Forelimb muscle (tissue), 1 donor: ENCODE measurements at places on chromosomes 6 and 20. TPM values are rescaled to one million over a fixed set of nuclear protein-coding genes. Genes with fewer than 3 reads are reported as not detected.

The FILIP1 gene
- 57.6 TPM for polyA plus RNA-seq

The RIN2 gene
- polyA plus RNA-seq: 19.9 TPM

The MOXD1 gene
- 2.8 TPM for polyA plus RNA-seq

The SAMD5 gene
- 1.7 TPM for polyA plus RNA-seq

DNA sequence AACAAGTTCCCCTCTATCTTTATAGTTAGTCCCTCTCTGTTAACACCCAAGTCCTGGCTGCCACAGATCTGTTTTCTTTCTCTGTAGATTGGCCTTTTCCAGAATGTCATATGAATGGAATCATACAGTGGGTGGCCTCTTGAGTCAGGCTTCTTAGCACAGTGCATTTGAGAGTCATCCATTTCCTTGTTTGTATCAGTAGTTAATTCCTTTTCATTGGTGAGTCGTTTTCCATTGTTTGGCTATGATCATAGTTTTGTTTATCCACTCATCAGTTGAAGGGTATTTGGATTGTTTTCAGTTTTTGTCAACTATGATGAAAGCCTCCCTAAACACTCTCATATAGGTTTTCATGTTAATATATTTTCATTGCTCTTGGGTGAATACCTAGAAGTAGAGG, 248.3 kb downstream of the ARID1B start:
- no peak for DNase-seq

GRCh38 chr20:9573335-9574151, 59.2 kb downstream of the LAMP5 start:
- DNase-seq: no peak

- no peak for DNase-seq
Measured at GRCh38 chr6:63732336-63732735, 96.7 kb downstream of the PHF3 start.

DNA sequence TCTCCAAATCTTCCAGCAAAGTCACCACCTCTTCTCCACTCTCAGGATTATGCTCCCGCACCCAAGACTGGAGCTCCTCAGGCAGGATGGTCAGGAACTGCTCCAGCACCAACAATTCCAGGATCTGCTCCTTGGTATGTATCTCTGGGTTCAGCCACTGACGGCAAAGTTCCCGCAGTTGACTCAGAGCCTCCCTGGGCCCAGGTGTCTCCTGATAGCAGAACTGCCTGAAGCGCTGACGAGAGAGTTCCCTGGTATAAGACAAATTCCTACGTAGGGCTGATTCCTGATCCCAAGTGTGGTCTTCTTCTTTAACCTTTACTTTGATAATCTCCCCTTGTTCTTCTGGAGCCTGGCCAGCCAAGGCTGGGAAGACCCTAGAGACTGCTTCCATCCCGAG, 60.6 kb downstream of the GPX5 start:
- DNase-seq: no peak
